ENCODE measurements at places on chromosomes 7 and 10.

GRCh38 chr7:47291461-47292081 is 290.3 kb downstream of the TNS3 start:
- no peak for DNase-seq

- DNase-seq, result no peak
Observed at GRCh38 chr7:127995156-127995880, 35.9 kb downstream of the LRRC4 start.

GRCh38 chr7:83546586-83546985 is 102.4 kb downstream of the SEMA3E start:
- no peak for DNase-seq

DNA sequence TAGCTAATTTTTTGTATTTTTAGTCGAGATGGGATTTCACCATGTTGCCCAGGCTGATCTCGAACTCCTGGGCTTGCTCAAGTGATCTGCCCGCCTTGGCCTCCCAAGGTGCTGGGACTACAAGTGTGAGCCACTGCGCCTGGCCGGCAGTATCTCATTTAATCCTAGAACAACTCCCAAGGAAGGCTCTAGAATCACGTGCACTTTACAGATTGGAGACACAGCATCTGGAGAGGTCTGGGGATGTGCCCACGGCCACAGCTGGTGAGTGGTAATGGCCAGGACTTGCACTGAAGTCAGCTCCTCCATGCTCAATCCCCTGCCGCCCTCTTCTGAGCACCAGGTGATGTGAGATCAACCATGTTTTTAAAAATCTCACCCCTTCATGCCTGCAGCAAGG is 43.1 kb downstream of the CARD11 start:
- peak; percentile 19 for DNase-seq

GRCh38 chr10:81414038-81414437 is 461.0 kb upstream of the NRG3 start:
- DNase-seq, result no peak

DNA sequence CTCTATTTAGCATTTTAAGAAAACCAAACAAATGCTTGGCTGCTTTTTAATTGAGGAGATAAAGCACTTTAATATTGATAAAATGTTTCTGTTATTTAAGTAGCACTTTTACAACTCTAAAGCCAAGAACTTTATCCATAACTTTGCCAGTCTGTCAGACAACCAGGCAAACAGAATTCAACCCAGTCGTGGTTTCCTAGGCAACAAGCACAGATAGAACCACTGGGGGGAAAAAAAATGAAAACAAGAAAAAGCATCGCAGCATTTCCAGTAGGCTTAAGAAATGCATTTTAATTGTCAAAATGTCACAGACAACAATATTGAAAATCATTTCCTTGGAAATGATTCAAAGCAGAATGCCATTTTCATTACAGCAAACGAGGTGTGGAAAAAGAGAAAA is 323.4 kb downstream of the PARD3 start:
- no peak for DNase-seq

DNA sequence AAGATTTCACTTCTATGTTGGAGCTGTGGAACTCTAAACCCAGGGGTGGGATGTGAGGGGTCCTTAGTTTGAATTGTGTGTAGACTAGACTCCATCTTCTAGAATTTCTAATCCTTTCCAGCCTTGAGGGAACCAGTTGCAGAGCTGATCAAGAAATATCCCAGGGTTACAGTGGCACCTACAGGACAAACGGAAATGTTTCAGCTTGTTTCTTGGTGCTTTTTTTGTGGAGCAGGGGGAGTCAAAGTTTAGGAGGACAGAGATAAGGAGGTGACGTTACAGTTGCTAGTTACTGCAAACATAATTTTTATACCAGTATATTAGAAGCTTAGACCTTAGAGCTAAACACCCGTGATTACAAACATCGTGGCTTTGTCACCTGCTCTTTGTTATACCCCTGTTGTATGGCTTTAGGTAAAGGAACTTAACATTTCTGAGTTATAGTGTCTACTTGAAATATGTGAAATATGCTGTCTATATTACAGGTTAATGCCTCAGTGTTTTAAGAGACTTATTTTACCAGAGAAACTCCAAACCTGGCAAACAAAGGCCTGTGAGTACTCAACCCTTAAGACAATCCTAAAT is 84.5 kb upstream of the DYNC1I1 start:
- no peak for DNase-seq

- DNase-seq, result no peak
Observed at GRCh38 chr10:49629431-49629881, 15.6 kb downstream of the CHAT start.

DNA sequence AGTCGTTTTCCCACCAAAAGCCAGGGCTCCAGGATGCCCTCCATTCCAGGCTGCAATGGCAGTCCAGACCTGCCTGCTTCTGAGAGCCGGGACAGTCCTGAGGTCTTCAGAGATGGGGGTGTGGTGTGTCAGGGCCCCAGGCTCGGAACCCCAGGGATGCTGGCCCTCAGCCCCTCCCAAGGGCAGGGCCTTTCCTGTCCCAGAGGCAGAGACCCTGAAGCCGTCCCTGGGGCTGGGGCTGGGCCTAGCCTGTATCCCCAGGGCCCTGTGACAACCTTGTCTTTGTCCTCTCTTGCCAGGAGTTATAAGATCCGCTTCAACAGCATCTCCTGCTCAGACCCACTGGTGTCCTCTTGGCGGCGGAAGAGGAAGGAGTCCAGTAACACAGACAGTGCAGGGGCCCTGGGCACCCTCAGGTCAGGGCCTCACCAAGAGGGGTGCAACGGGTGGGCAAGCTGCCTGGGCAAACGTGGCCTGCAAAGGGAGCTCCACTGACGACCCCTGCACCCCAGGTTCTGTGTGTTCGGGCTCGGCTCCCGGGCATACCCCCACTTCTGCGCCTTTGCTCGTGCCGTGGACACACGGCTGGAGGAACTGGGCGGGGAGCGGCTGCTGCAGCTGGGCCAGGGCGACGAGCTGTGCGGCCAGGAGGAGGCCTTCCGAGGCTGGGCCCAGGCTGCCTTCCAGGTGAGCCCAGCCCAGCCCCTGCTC is 15.9 kb downstream of the NOS3 start:
- no peak for DNase-seq

- peak; percentile 84 for DNase-seq
Observed at GRCh38 chr7:112452102-112452888, 2.0 kb downstream of the IFRD1 start.

DNA sequence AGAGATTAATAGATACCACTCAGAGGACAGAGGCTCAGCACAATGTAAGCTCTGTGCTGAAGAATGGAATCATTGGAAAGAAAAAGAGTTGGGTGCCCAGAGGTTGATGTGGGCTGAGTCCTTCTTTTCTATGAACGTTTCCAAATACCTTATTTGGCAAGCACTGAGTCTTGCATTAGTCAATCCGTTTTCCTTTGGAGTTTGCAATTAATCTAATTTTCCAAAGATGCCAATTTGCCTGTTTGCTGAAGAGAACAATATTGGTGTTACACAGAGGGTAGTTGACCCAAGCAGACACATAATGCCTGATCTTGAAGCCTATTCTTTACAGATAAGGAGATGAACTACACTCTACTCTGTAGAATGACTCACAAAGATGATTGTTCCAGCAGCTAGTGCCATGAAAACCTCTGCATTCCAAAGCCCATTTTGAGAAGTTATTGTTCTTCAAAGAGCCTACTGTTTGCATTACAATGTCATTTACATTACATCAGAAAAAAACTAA is 55.4 kb upstream of the MET start:
- DNase-seq, result no peak

DNA sequence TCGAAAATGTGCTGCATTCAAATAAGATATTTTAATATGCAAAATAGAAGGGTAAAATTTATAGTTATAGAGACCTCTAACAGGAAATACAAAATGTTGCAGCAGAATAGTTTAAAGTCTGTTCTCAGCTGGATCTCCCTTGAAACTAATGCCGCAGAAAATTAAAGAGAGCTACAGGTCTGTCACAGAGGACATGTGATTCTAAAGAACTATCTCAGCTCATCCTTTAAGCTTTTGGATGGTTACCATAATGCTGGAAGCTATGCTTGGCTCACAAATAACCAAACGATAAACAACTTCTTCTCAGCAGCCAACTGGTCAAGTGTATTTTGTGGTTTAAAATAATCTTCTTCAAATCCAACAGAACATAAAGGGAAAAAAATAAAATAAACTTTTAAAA is 353.0 kb downstream of the PARD3 start:
- DNase-seq, result no peak

- no peak for DNase-seq
Observed at GRCh38 chr10:60930237-60930636, 13.7 kb downstream of the RHOBTB1 start.

- no peak for DNase-seq
Observed at GRCh38 chr10:16968416-16969041, 151.3 kb upstream of the RSU1 start.

GRCh38 chr10:112332022-112332421 is 41.9 kb upstream of the ACSL5 start:
- no peak for DNase-seq

- no peak for DNase-seq
Observed at GRCh38 chr10:68242051-68242450, 10.1 kb upstream of the ATOH7 start.

DNA sequence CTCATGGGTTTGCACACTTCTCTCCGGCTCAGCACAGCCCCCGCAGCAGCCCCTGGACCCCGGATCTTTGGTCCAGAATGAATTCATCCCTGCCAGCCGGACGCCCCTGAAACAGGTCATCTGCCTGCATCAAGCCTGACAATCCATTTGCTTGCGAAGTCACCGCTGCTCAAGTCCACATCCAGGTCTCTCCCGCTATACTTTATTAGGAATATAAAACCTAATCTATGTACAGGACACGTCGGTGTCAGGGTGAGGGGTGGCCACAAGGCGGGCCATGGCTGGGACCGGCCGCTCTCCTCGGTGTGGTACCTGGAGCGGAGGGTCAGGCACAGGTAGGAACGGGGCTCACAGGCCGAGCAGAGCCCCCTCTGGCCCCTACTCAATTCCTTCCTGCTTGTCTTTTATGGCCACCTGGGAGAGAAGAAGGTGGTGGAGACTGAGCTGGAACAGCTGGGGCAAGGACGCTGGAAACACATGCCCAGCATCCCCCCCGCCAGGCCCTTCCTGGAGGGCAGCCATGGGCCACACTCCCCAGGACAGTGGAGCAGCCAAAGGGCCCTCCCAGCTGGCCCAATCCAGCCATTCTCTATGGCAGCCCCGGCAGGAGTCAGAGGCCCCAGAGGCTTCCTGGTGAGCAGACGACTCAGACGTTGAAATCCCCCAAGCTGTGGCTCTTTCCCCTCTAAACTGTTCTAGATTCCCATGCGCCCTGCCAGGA is 5.3 kb downstream of the POLR2J start:
- no peak for DNase-seq

DNA sequence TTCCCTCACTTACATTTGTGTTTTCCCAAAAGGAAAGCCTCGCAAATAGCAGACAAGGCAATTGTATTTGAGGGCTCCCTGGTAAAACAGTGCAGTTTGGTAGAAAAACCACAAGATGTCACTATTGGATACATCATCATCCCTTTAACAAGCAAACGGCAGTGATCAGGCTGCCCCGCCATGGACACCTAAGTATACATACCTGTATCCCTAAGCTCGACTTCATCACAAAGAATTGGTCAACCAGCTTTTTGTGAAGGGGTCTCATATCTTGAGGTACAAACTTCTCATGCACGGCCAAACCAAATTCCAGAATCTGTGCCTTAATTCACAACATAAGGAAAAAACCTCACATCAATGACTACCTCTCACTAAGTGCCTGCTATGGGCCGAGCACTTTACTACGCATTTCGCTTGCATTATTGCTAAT is 179.5 kb upstream of the IMMP2L start:
- DNase-seq, result no peak

GRCh38 chr7:142870566-142871259 is 14.8 kb downstream of the TRPV6 start:
- peak; percentile 66 for DNase-seq

- DNase-seq, result no peak
Observed at GRCh38 chr10:57983281-57983791, 284.4 kb downstream of the IPMK start.

- DNase-seq, result peak; percentile 38
Observed at GRCh38 chr10:131812736-131813604, 87.8 kb upstream of the PPP2R2D start.

DNA sequence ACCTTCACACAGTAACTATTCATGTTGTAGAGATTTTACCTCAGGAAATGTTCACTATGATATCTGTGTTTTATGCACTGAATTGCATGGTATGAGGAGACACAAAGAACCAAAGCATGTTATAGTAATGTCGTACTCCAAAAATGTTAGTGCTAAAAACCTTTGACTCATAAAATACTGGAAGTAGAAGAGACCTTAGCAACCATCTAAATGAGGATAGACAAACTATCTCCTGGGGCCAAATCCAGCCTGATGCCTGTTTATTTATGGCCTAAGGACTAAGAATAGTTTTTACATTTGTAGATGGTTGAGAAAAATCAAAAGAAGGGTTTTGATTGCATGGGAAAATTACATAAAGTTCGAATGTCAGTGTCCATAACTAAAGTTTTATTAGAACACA is 535.1 kb downstream of the INHBA start:
- no peak for DNase-seq

GRCh38 chr7:111750878-111751277 is 188.6 kb upstream of the IMMP2L start:
- no peak for DNase-seq

DNA sequence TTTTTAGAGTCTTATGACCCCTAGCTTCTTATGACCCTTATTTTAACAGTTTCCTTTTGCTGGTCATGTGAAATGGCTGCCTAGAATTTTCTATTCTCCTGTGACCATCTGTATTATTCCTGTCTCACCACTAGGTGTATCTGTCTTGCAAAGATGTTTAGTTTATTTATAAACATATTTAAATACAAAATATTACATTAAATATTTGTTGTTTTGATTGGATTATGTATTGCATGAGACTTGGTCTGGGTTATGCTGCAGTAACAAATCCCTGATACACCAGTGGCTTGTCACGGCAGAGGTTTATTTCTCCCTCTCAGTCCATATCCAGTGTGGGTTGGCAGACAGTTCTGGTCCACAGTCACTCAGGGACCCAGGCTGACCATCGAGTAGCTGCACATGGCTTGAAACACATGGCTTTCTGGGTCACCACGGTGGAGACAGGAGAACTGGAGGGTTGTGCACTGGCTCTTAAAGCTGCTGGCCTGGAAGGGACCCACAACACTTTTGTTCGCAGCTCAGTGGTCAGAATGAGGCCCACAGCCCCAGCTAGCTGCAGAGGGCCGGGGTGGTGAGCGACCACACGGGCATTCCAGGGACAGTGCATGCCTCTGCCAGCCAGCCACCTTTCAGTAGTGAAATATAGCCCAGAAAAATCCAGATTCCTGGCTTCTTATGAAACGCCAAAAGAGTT is 7.4 kb downstream of the RASSF4 start:
- DNase-seq, result no peak

DNA sequence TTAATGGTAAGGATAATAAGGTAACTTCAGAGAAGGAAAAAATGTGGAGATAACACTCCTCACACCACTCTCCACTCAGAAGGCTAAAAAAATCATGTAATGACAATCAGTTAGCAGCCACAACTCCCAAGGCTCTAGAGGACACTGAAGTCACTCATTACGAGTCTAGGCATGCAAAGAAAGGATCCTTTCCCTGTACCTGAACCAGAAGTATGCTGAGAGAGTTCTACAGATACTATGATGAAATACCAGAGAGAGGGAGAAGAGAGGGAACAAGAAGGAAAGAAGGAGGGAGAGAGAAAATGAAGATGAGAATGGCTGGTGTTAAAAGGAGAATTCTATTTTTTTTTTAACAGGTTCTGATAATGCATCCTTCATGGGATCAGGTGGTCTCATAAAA is 224.3 kb upstream of the PLXNA4 start:
- no peak for DNase-seq

Data from coronary artery (tissue), 2 donors.